ENCODE measurements at places on chromosomes 7 and 10.

- DNase-seq, result no peak
Measured at GRCh38 chr7:122652876-122653275, 46.0 kb downstream of the RNF133 start.

DNA sequence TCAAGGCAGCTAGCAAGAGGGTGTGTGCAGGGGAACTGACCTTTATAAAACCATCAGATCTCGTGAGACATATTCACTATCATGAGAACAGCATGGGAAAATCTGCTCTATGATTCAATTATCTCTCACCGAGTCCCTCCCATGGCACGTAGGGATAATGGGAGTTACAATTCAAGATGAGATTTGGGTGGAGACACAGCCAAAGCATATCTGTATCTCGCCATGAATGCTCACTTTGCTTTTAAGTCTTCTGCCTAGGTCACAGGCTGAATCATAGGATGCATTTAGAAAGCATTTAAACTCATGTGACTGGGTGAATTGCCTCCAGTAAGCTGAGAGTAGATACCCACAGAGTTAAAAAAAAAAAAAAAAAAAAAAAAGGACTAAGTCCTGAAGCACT lies 220.0 kb downstream of the AGMO start:
- DNase-seq, result no peak

GRCh38 chr7:156494960-156495359 lies 145.6 kb upstream of the RNF32 start:
- no peak for DNase-seq

DNA sequence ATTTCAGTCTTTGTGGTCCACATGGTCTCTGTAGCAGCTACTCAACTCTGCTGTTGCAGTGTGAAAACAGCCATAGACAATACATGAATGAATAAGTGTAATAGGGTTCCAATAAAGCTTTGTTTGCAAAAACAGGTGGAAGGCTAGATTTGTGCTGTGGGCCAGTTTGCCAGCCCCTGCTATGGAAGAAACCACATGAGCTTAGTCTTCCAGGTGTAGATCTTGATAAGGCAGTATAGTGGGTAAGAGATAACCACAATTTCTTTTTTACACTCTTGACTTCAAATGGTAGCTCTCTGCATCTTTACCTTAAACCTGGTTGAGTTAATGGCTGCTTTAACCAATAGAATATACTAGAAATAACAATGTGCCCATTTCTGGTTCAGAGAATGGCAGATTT lies 135.0 kb upstream of the PALS2 start:
- DNase-seq, result no peak

DNA sequence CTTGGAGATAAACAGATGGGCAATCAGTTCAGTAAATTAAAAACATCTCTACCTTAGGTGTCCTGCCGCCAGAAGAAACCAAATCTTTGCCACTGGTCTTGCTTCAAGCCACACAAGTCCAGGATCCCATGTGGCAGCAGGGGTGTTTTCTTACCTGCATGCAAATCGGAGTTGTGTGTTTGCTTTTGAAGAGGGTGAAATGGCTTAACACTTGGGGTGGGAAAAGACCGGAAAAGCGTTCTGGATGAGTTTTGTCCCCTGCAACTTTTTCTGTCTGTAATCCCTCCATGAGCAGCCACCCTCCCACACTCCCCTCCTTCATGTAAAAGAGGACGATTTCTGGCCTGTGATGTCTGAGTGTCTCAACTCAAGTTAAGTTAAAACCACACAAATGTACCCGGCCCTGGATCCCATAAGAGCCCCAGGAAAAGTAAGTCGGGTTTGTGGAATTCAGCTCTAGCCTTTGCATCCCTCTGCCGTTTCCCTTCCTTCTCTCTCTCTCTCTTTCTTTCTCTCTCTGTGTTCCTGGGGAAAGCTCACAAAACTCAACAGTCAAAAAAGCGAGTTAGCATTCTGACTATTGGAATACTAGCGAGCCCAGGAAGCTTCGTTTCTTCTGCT lies 178.5 kb downstream of the TCF7L2 start:
- DNase-seq, result no peak

DNA sequence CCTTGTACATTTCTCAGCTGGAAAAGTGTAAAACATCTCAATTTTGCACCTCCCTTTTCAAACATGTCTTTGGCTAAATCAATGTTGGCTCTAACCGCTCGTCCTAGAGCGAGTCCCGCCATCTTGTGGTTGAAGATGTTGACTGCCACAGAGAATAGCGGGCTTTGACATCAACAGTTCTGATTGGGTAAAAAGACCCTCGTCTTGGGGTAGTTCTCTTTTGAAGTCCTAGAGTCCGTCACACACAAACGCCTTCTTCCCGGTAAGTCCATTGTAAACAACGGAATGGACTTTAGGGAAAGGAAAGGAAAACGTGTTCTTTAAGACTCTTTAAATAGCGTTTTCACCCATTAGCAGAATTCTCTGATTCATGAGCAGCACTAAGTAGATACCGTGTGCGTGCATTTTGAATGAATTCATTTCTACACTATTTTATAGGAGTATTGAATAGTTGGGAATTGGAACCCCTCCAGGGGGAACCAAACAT lies 452 bp upstream of the RPP30 start:
- DNase-seq, result peak; percentile 50

- DNase-seq, result no peak
Measured at GRCh38 chr7:105999256-105999655, 36.2 kb downstream of the CDHR3 start.

DNA sequence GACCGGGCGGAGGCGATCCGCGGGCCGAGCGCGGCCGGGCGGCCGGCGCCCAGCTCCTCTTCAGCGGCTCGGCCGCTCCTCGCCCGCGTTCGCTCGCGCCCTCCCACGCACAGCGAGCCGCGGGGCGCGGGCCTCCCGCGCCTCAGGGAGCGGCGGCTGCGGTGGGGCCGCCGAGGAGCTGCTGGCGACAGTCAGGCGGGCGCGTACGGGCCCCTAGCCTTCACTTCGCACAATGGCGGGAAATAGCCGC lies at the start of gene MCMBP:
Gene MCMBP, minus strand, starts transcription at position 234 of the 250 bp plus-strand sequence. CDS start 259 bp downstream, outside the sequence.
- DNase-seq, result no peak

DNA sequence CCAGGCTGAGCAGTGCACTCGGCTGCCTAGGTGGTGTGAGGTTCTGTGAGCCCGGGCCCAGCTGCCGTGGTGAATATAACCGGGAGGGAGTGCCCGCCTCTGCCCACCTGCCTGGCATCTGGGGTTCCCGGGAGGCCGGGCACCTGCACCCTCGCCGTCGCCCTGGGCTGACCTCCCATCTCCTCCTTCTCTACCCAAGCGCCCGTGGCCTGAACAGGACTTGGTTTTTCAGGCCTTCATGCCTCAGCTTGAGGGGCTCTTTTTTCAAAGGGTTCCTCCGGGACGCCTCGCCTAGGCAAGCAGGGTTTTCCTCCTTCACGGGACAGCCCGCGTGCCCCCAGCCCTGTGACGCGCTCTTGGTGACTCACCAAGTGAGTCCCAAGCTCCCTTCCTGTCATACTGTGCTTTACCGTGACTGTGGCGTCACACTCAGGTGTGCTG lies 9.9 kb downstream of the INPP5A start:
- no peak for DNase-seq

- no peak for DNase-seq
Measured at GRCh38 chr7:146735992-146736391, 619.4 kb downstream of the CNTNAP2 start.

GRCh38 chr10:126394948-126395347 lies 6.7 kb upstream of the ADAM12 start:
- DNase-seq, result no peak

- no peak for DNase-seq
Measured at GRCh38 chr10:78579995-78580394, 488.8 kb upstream of the ZMIZ1 start.

- DNase-seq, result no peak
Measured at GRCh38 chr10:124535731-124536495, 74.3 kb downstream of the LHPP start.

GRCh38 chr7:45421806-45422205 lies 152.4 kb upstream of the ADCY1 start:
- no peak for DNase-seq

DNA sequence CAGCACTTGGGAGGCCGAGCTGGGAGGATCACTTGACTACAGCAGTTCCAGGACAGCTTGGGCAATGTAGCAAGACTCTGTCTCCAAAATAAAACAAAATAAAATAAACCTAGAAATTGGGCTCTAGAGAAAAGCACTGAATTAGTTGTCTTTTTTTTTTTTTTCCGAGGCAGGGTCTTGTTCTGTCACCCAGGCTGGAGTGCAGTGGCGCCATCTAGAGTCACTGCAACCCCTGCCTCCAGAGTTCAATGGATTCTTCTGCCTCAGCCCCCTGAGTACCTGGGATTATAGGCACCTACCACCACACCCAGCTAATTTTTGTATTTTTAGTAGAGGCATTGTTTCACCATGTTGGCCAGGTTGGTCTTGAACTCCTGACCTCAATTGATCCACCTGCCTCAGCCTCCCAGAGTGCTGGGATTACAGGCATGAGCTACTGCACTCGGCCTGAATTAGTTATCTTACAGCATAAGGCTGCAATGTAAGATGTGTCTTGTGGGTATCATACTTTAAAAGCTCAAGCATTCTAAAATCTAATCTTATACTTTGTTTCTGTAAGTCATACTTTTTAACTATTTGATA lies 12.8 kb downstream of the MEIG1 start:
- DNase-seq, result peak; percentile 45

- no peak for DNase-seq
Measured at GRCh38 chr10:123117644-123118417, 17.9 kb upstream of the HMX3 start.

GRCh38 chr10:88854684-88855083 lies 3.0 kb upstream of the ANKRD22 start:
- no peak for DNase-seq

GRCh38 chr10:88893611-88894010 lies 13.6 kb downstream of the STAMBPL1 start:
- DNase-seq, result no peak

GRCh38 chr10:77004917-77005564 lies 632.6 kb downstream of the KCNMA1 start:
- no peak for DNase-seq

GRCh38 chr7:105295596-105296352 lies 92.9 kb downstream of the SRPK2 start:
- no peak for DNase-seq

- no peak for DNase-seq
Measured at GRCh38 chr10:124010024-124010423, 83.4 kb downstream of the CHST15 start.

GRCh38 chr7:113071465-113071864 lies 15.2 kb downstream of the GPR85 start:
- no peak for DNase-seq

DNA sequence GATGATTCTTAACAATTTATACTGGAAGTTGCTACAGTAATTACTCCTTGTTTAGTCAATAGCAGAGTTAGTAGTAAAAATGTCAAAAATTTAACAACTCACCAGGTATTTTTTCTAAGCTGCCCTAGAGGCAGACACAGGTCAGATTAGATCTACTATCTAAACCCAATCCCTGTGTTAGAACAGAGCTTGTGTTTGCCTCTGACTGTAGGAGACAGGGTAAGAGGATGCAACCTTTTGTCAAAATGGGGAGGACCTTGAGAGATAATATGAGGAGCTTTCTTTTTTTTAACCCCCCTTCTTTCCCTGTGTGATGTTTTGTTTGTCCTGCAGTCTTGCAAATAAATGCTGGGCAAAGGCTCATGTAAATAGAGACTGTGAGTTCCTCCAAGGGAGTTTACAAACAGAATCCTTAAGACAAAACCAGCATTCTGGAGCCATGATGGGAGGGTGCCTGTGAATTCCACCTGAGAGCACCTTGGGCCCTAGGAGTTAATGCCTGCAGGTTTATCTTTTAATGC lies 353.1 kb downstream of the GATA3 start:
- peak; percentile 45 for DNase-seq

- DNase-seq, result no peak
Measured at GRCh38 chr7:149870701-149871483, 2.9 kb upstream of the ATP6V0E2 start.

DNA sequence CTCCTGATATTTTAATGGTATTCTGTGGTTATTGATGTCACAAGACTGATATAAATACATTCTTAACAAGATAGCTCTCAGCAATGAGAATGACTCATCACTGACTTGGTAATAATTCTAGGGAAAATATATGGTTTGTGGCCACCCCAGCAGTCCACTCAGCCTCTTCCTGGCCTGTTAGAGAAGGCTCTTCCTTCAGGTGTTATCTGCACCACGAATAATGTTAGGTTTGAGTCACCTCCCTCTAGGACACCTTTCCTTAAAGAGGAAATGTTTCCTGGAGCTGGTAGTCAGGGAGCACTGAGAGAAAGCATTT lies 163.3 kb downstream of the SVIL start:
- DNase-seq, result no peak

DNA sequence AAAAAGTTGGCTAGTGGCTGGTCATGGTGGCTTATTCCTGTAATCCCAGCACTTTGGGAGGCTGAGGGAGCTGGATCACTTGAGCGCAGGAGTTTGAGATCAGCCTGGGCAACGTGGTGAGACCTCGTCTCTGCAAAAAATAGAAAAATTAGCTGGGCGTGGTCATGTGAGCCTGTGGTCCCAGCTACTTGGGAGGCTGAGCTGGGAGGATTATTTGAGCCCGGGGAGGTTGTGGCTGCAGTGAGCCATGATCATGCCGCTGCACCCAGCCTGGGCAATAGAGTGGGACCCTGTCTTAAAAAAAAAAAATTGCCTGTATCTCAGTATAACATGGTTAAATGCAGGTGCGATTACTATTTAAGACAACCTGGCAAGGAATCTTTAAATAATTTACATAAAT lies 61.0 kb downstream of the ADD3 start:
- no peak for DNase-seq

DNA sequence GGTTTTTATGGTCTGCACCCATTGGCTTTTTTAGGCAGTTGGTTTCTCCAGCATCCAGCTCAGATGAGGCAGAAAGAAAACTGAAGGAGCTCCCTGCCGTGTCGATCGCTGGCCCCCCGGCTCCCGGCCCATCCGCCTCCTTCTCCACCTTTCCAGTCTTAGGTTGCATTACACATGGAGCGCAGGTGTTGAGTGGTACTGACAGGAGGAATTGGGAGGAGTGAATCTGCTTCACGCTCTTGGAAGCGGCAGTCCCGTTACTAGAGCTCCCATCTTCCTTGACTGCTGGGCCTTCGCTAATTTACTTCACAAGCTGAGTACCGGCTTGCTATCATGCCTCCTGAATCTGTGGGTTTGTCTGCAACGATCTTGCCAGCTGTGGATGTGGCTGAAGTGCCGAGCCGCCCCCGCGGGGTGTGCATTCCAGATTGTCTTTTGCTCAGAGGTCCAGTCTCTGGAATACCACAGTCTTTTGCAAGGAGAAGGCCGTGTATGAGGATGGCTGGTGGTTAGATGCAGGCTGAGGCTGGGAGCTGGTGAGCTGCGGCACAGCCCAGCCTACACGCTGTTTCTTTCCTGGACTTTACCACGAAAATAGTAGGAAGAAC lies 17.1 kb downstream of the IQCE start:
- no peak for DNase-seq

All from CD4-positive, alpha-beta T cell treated with Interleukin-15 for 4 hours (primary cell).